Midbrain (tissue), 1 donor: ENCODE measurements at places on chromosomes 7 and 10.

- DNase-seq, result no peak
These were observed 152.4 kb upstream of the CELF2 start for GRCh38 chr10:10865303-10865702.

DNA sequence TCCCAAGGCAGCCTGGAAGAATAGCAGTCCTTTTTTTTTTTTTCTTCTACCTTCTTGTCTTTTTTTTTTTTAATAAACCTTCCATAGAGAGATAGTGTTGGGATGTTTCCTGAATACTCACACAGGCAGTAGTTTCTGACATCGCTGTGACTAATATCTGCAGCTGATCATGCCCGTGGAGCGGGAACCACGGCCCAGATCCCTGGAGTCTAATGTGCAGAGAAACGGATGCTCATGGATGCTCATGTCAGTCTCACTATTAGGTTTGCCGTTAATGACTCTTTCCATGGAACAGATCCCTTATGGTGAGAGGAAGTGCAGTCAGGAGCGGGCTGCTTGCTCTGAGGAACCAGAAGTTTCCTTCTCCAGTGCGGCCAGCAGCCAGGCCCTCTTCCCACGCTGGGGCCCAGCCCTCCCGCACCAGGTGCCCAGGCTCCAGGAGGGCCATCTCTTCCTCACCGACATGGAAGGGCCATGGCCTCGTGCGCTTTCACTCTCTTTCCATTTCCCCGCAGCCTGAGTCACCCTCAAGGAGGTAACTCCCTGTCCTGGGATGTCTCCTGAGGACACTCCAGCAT is 132.5 kb downstream of the WDR37 start:
- no peak for DNase-seq

DNA sequence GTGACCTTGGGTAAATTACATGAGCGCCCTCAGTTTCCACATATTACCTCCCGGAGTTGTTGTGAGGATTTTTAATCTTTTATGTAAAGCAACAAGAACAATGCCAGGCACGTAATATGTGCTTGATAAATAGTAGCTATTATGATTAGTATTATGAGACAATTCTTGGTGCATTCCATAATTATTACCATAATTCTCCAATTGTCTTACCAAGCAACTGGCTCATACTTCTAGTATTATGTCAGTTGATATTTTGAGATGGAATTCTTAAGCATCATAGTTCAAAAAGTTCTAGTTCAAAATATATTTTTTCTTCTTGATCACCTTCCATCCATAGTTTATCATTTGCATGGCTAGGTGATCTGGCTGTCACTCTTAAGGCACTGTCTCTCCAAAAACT is 259.0 kb downstream of the BBS9 start:
- no peak for DNase-seq

DNA sequence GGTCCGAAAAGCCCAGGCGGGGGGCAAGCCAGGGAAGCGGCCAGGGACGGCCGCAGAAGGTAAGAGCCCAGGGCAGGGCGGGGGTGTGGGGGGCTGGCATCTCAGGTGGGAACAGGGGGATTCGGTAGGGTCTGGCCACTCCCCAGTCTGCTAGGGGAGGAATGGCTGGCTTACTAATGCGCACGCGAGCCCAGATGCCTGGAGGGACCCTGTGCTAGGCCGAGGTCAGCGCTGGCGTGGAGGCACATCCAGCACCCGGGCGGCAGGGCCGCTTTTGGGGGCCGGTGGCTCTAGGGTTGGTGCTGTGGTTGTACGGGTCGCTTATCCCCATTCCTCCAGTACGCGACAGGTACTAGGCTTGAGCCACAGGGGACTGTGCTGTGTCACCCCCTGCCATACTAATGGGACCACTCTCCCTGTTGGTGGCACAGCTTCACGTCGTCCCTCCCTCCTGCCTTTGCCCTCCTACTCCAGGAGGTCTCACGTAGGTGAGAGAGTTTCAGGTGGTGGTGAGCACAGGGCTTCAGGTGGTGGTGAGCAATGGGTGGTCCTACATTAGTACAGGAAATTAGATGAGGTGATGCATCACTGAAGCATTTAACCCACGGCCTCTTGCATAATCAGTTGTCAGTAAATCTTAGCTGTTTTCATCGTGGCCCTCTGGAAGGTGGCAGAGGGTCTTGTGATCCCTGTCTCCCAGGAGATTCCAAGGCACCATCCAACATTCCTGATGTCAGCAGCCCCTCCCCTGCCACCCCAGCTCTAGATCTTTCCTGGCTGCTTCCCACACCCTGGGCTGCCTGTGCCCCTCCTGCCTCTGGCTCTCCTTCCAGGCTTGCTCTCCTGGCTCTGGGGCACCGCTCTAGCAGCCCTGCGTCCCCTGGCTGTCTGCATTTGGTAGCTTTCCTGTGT is 971 bp downstream of the AEBP1 start:
- peak; percentile 62 for DNase-seq

- no peak for DNase-seq
These were observed 532.5 kb downstream of the GRM8 start for GRCh38 chr7:126720232-126720631.

- DNase-seq, result no peak
These were observed 18.6 kb downstream of the NSMCE4A start for GRCh38 chr10:121956111-121957061.
